AG09309 (cell line): ENCODE measurements at places on chromosomes 3 and 15.
A peak's percentile ranks its signal among the peaks of the same experiment; 100 is the strongest.

DNA sequence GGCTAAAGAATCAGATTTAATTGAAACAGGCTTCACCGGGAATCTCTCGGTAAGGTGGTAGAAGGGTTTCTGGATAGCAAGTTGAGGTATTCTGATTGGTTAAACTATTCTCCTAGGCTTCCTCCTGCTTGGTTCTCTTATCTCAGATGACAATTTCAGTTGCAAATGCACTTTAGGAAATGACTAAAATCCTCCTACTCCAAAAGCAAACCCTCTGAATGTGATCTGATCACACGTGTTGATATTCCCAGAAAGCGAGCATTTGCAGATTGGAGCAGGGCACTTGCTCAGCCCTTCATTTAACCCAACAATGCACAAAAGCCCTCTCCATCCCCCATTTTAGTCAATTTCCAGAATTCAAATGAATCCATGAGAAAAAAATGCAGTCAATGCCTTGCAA lies 55.6 kb upstream of the ICE2 start:
- no peak for DNase-seq

DNA sequence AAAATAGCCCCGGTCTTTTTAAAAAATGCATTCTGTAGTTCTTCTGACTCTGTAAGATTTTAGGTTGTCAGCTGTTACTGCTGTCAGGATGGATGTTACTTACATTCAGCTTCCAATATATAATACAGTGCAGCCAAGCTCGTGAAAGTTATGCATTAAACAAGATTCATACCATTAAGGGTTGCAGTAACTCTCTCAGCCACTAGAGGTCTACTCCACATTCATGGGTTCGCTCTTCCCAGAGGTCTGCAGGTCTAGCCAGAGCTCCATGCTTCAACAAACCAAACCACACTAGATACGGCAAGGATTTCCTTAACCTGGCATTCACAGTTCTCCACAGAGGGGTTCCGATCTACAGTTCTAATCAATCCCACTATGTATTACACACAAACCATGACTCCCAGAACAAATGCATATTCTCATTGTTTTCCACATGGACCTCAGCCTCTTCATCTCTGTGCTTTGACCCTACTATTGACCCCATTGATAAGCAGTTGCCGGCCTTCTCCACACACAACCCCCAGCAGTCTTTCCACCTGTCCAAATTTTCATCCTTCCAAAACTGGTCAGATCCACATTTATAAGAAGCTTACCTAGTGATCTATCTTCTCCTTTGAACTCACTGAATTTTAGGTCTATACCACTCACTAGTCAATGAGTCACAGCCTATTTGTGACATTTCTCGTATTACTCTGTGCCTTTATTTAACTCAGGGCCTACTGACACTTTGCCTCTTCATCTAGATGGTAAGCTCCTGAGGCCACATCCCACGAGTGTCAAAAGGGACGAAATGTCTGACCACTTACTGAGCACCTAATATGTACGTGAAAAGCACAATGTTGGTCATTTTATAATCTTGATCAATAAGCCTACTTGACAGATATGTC lies 33.7 kb downstream of the RORA start:
- DNase-seq, result peak; percentile 8

- DNase-seq, result no peak
Observed at GRCh38 chr3:10614168-10614567, 108.8 kb upstream of the ATP2B2 start.

- DNase-seq, result no peak
Observed at GRCh38 chr3:184727357-184728009, 15.6 kb upstream of the MAGEF1 start.

- DNase-seq, result no peak
Observed at GRCh38 chr15:90225504-90226234, 8.1 kb downstream of the CIB1 start.

- no peak for DNase-seq
Observed at GRCh38 chr15:29128671-29129070, 141.0 kb downstream of the NSMCE3 start.

DNA sequence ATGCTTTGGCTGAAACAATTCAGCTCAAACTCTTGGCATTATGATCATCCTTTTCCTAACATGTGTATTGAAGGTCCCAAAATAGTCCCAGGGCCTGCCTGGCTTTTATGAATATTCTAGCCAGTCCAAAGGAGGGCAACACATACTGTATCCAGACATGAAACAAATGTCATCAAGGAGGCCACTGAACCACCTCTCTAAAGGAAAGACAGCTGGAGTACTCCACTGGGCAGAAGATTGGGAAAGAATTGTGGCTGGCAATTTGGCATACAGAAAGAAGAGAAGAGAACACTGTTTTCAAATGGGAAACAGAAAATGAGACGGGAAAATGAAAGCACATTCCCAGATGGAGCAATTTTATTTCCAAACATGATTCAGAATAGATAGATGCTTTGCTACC lies 80.6 kb downstream of the NCEH1 start:
- DNase-seq, result no peak

DNA sequence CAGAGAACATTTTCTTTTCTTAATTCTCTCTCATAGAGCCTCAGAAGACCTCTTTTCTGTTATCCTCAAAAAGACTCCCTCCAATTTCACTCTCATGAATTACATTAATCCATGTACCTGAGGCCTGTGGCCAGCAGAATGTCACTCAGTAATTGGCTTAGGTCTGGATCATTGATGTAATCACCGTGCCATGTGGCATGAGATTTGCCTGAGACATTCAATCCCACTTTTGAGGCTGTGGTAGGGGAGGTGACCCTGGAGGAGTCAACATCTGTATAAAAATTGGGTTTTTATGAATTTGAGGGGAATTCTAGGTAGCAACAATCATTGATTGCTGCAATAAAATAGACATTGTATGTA lies 295.3 kb downstream of the GBE1 start:
- no peak for DNase-seq

GRCh38 chr15:62126364-62126763 lies 38.7 kb downstream of the C2CD4B start:
- DNase-seq, result no peak

DNA sequence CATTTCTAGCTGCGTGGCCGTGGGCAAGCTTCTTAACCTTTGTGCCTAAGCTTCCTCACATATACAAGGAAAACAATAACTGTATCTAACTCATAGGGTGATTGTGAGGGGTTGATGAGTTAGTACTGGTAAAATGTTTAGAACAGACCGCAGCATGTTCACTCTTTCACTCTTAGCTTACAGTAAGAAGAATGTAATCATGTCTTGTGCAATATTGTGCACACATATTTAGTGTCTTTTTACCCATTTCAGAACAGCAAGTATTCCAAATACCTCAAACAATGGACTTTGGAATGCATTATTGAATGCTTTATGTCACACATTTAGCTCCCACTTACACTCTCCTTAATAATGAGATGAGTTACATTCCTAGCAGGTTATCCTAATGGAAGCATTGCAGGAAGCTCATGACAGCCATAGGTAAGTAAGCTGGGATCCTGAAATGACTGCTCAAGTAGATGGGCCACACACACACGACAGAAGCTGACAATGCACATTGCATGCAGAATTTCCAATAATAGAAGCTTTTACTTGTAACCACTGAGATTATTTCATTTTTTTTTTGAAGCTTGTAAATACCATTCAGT lies 468.9 kb upstream of the WNT5A start:
- no peak for DNase-seq

GRCh38 chr15:85947936-85948335 lies 131.7 kb upstream of the AGBL1 start:
- no peak for DNase-seq

- DNase-seq, result peak; percentile 90
Observed at GRCh38 chr3:151404316-151404715, 19.8 kb upstream of the P2RY12 start.

- DNase-seq, result no peak
Observed at GRCh38 chr3:51024121-51024520, 349.4 kb downstream of the DOCK3 start.

DNA sequence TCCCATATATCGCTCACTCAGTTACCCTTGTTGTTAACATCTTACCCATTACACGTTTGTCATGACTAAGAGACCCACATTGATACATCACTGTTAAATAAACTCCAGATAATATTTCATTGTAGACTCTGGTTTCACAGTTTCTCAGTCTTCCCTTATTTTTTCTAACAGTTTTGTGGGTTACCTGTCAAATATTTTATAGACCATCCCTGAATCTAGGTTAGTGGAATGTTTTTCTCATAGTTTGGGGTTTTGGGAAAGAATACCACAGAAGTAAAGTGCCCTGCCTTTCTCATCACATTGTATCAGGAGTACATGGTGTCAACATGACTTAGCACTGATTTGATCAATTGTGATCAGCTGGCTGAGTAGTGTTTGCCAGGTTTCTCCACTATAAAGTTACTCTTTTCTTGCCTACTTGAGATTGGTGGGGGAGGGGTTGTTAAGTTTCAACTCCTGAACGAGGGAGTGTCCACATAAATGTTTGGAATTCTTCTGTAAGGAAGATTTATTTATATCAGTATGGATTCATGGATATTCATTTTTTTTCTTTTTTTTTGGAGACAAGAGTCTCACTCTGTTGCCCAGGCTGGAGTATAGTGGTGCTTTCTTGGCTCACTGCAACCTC lies 25.9 kb downstream of the RNF111 start:
- no peak for DNase-seq

DNA sequence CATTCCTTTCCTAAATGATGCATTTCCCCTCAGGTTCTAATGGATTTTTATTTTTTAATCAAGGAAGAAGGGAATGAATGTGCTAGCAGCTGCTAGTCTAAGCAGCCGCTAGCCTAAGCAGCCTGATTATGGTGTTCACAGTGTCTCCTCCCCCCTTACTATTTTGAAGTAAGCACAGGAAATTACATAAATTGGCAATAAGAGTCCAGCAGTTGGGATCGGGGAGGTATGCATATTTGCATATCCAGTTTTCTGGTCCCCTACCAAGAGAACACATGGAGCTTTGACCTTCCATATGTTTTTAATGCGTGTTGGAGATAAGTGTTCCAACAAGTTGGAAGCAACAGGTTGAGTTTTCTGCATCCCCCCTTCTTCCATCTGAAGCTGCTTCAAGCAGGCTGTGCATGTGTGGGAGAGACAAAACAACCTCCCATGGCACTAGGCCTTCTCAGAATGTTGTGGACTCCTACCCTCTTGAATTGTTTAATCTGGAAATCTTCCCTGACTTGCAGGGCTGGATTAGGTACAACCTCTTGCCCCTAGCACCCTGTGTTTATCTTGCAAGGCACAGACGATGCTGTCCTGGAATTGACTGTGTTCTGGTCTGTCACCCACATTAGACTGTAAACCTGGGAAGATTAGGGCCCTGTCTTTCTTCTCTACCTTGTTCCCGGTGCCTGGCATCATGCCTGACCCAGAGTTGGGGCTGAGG lies 124.8 kb upstream of the LRIG1 start:
- DNase-seq, result no peak

- DNase-seq, result peak; percentile 37
Observed at GRCh38 chr15:80182611-80183261, 29.9 kb downstream of the FAH start.

DNA sequence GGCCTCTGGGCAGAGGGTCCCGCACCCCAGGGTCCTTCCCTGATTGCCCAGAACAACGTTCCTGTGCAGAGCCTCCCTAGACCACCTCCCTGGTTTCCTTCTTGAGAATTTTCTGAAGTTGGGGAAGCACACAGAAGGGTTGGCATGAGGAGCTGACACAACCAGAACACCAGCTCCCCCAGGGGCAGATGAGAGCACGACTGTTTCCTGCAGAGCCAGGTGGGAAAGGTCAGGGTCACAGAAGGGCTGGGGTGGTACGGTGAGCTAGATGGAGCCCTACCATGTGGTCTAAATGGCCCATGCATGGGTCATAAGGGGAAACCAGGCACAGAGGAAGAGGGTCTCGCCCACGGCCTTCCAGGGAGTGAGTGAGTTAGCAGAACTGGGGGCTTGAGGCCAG lies 10.4 kb downstream of the PPCDC start:
- DNase-seq, result no peak

- no peak for DNase-seq
Observed at GRCh38 chr15:26767169-26767670, 5.6 kb downstream of the GABRB3 start.

GRCh38 chr15:31269816-31270575 lies 56.6 kb upstream of the KLF13 start:
- DNase-seq, result no peak

DNA sequence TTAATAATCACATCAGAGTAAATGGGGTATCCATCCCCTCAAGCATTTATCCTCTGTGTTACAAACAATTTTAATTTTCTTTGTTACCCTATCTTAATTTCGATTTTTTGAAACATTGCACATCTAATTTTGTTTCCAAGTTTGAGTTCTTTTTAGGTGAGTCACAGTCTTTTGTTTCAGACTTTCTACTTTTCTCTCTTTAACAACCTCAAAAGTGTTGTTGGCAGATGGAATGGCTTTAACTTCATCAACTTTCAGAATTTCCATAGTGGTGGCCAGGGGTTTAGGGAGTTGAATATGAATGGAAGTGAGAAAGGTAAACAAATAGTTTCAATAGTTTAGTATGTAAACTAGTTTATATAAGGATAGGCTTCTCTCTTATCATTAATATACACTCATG lies 223.0 kb upstream of the MLF1 start:
- peak; percentile 7 for DNase-seq

- DNase-seq, result no peak
Observed at GRCh38 chr3:177419904-177420601, 222.8 kb upstream of the TBL1XR1 start.

DNA sequence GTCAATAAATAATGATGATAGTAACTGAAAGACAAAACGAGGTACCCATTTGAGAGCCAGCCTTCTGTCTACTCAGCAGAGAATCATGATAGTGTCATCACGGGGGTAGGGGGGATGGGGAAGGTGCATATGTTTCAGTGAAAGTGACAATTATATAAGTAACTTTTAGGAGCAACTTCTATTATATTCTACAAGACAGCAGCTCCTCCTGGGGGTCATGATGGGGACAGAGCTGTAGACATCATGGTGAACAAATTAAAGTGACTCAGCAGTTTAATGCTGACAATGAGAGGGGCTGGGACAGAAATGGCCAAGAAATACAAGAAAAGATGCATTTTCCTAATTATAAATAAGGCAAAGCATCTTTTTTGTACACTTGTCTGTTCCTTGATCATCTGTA lies 11.8 kb downstream of the CAPN3 start:
- DNase-seq, result no peak

GRCh38 chr3:117302428-117302827 lies 592.8 kb downstream of the TUSC7 start:
- DNase-seq, result no peak

DNA sequence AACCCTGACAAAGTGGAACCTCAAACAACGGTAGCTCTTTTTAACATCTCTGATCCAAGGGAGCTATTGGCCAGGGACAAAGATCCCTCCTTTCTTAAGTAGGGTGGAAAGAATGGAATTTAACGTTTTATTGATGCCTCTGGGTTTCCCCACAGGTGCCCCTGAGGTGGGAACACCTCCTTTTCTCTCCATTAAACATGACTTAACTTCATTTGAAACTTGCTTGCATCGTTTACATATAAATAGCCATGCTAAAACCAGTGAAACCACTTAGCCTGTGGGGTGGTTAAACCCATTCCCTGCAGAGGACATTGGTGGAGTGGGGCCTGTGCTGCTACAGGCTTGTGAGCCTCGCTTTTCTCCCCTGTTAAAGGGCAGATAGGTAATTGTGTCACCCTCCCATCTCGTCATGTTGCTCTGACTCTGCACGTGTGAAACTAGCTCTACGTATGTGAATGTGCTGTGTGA lies 9.7 kb downstream of the CGNL1 start:
- DNase-seq, result no peak

- no peak for DNase-seq
Observed at GRCh38 chr3:129722527-129722926, 116.1 kb upstream of the PLXND1 start.
